ENCODE measurements at places on chromosomes 11 and 22. TPM values are rescaled to one million over a fixed set of nuclear protein-coding genes. Genes with fewer than 3 reads are reported as not detected.

- H3K4me3 ChIP-seq = no peak overlapping the region
- peak overlapping the region; percentile 89 for H3K27ac ChIP-seq
- DNase-seq = peak; percentile 76
- no peaks in the 10 kb centered on the region for H3K27me3 ChIP-seq
Observed at GRCh38 chr22:27576815-27577573, 224.6 kb downstream of the MN1 start.

GRCh38 chr11:15816260-15816871, 540.0 kb downstream of the SOX6 start:
- H3K27me3 ChIP-seq = no peaks in the 10 kb centered on the region
- H3K4me3 ChIP-seq = no peak overlapping the region
- peaks cover 44% of the 10 kb centered on the region for H3K4me1 ChIP-seq
- peak; percentile 41 for DNase-seq
- H3K27ac ChIP-seq = peak overlapping the region; percentile 40
- no peaks in the 10 kb centered on the region for H3K36me3 ChIP-seq

FGF3 gene
- total RNA-seq = not detected

MUC15 gene
- not detected for total RNA-seq

- no peaks in the 10 kb centered on the region for H3K36me3 ChIP-seq
- H3K4me1 ChIP-seq = no peaks in the 10 kb centered on the region
- H3K27ac ChIP-seq = no peak overlapping the region
- H3K27me3 ChIP-seq = no peaks in the 10 kb centered on the region
- no peak overlapping the region for H3K4me3 ChIP-seq
Observed at GRCh38 chr11:27186580-27186979, 146.0 kb downstream of the BBOX1 start.

OR10D3 gene
- not detected for total RNA-seq

DNA sequence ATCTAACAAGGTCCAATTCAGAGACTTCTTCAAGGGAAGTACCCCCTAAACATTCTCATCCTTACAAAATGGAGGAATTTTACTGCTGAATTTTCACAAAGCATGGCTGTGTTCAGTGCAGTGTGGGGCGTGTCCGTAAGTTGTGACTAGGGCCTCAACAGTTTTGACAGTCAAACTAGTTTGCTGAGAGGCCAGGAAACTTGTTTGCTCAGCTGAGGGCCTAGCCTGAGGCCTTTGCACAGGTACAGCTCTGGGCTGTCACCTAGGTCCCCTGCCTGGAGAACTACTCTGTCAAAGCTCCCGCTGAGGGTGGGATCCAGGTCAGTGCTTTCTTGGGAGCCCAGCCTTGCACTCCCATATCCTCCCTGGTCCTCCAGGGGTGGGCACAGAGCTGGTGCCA, 27.9 kb downstream of the TCP11L1 start:
- no peaks in the 10 kb centered on the region for H3K27me3 ChIP-seq
- peaks cover 8% of the 10 kb centered on the region for H3K36me3 ChIP-seq
- no peak for DNase-seq
- no peak overlapping the region for H3K27ac ChIP-seq
- H3K4me1 ChIP-seq = peaks cover 5% of the 10 kb centered on the region

GRCh38 chr11:13692172-13692571, 23.7 kb downstream of the FAR1 start:
- H3K27me3 ChIP-seq = no peaks in the 10 kb centered on the region
- peaks cover 10% of the 10 kb centered on the region for H3K4me1 ChIP-seq
- DNase-seq = no peak

DNA sequence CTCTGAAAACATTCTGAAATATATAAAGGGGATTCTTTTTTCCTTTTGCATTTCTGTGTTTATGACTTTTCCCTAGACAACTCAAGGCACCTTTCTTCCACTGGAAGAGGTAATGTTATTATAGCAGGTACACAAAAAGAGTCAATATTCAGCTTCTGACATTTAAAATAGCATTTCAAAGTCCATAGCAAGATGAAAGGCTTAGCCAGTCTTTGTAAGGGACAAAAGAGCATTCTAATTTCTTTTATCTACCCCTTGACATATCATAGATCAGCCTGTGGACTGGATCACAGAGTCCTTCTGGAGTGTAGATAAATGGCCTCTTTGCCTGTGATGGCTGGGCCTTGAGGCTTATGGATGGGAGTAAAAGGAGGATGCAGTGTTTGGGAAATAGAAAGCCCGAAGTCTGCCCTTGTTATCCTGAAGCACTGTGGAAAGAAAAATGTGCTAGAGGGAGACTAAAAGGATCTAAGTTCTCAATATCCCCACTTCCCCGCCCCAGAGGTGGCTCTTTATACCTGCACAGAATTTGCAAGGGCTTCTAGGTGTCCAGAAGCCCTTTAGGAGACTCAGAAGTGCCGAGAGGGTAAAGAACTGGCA, 1.6 kb upstream of the HEPACAM start:
- no peaks in the 10 kb centered on the region for H3K36me3 ChIP-seq
- H3K27me3 ChIP-seq = no peaks in the 10 kb centered on the region
- no peaks in the 10 kb centered on the region for H3K4me1 ChIP-seq
- no peak overlapping the region for H3K27ac ChIP-seq
- DNase-seq = no peak

DNA sequence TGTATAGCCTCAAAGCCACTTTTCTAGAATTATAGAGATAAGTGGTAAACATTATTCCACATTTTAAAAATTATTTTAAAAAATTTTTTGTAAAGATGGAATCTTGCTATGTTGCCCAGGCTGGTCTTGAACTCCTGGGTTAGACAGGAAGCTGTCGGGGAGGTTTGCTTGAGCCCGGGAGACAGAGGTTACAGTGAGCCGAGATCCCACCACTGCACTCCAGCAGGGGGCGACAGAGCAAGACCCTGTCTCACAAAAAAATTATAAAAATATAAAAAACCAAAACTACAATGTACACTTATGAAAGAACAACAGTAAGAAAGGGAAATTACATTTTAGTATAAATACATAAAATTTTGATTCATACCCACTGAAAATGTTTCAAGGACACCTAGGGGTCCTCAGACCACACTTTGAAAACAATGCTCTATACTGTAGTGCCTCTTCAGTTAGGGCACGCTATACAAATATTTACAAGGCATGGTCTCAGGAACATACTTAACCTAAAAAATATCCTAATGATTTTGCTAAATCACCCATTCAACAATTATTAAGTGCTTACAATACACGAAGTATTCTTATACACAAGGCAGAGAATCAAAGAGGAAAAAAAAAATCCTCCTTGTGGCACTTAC, 111.2 kb downstream of the MRTFA start:
- H3K27me3 ChIP-seq = no peaks in the 10 kb centered on the region
- DNase-seq = peak; percentile 41
- peaks cover 19% of the 10 kb centered on the region for H3K4me1 ChIP-seq
- H3K36me3 ChIP-seq = no peaks in the 10 kb centered on the region
- H3K27ac ChIP-seq = peak overlapping the region; percentile 30

DNA sequence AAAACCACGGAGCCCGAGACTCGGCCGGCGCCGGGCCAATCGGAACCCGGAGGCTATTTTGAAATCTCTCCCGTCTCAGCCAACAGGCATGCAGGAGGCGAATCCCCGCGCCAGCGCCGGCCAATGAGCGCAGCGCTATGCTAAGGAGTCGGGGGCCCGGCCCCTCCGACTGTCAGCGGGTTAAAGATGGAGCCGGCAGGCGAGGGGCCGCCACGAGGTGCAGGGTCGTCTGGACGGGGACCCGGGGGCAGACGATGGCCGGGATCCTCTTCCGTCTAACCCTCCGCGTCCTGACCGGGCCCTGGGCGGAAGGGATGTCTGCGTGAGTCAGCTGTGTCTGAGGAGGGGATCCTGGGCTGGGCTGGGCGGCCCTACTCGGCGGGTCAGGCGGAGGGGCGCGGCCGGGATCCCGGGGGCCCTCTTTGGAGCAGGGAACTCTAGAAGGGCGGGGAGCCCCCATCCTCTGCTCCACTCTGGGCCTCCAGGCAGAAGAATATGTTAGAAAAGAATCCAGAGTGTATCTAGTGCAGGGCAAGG, 10.0 kb downstream of the SDF2L1 start:
- no peak overlapping the region for H3K27ac ChIP-seq
- H3K36me3 ChIP-seq = no peaks in the 10 kb centered on the region
- no peaks in the 10 kb centered on the region for H3K27me3 ChIP-seq
